ENCODE measurements at places on chromosomes 3 and 15.
A peak's percentile ranks its signal among the peaks of the same experiment; 100 is the strongest.

GRCh38 chr15:59282515-59283337 is 76.1 kb downstream of the LDHAL6B start:
- DNase-seq: peak; percentile 32

DNA sequence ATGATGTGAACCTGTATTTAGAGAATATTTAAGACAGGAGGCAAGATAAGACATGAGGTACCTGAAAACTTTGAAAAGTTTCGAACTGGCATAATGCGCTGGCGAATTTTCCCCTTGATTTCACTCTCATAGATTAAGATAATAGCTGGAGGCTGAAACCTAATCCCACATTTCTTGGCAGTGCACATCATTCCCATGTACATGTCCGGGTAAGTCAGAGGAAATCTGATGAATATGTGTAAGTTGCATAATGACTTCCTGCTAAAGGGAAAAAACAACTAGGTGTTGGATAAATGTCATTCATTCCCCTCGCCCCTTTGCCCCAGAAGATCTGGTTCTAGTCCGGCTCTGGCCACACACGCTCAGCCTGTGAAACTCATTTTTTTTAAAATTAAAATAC is 3.6 kb downstream of the CEP19 start:
- DNase-seq: no peak

- DNase-seq: no peak
Measured at GRCh38 chr3:71219744-71220638, 363.5 kb downstream of the FOXP1 start.

- DNase-seq: no peak
Measured at GRCh38 chr3:138460536-138461205, 26.3 kb downstream of the ESYT3 start.

DNA sequence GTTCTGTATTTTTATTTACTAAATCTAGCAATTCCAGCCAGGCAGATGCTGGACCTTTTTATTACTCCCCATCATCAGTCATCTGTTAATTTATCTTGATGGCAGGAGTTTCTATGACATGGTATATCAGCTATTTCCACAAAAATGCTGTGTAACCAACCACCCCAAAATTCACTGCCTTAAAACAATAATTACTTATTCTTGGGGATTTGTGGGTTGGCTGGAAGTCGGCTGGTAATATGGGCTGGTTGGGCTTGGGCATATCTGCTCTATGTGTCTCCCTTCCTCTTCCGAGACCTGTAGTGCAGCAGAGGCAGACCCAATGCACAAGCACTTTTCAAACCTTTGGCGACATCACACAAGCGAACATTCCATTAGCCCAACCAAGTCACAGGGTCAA is 92.1 kb upstream of the UBE2E1 start:
- no peak for DNase-seq

- DNase-seq: no peak
Measured at GRCh38 chr3:62044874-62045411, 328.4 kb downstream of the FEZF2 start.

DNA sequence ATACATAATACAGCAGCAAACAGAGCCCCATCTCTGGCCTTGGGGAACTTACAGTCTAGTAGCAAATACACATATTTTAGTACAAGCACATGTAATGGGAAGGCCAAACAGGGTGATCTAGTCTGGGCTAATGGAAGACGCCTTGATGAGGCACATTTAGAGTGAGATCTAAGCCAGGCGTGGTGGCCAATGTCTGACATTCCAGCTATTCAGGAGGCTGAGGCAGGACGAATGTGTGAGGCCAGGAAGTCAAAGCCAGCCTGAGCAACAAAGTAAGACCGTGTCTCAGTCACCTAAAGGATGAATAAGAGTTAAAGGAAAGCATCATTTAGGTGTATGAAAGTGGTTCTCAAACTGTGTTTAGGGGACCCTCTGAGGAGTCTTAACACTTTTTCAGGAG is 291.9 kb downstream of the MAGI1 start:
- no peak for DNase-seq

DNA sequence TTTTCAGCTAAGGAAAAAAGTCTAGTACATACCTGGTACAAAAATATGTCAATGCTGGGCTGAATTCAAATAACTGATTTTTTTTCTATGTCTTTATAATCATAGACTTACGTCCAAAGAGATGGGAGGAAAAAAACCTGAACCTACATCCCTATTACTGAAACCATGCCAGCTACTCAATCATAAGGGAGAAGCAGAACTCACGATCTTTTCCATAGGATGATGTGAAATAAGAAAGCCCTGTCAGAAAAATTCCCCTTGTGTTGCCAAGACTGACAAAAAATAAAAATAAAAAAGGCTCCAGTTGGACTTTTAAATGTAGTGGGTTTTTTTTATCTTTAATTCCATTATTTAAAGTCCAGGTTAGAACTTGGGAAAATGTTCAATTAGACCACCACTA is 3.3 kb downstream of the MSL2 start:
- peak; percentile 22 for DNase-seq

DNA sequence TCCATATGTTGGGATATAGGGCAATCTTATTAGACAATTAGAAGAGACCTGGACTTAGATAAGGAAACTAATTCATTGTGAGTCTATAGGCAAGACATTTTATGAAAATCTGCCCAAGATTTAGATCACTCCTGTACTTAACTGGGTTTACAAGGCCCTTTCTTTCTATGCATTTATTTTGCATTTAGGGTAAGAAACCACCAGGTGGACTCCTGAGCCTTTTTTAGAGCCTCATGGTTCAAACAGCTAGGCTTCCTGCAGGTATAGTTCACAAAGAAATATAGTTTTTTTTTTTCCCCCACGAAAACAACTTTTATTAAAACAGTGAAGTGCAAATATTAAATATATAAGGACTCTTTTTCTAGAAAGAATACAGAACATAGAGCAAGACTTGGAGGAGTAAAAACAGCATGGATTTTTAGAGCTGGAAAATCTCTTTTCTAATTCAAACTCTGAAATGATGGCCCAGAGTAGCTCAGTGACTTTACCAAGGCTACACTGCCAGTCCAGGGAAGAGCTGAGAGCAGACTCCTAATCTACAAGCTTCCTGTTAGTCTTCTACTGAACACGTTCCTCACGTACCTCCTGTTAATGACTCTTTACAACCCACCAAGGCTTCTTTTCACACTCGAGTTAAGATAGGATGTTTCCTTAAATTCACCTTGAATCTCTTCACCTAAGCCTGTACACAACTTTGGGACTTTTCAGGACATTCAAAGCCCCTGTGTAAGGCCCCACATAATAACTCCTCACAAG is 400.9 kb upstream of the ATP11B start:
- no peak for DNase-seq
